CD4-positive, alpha-beta T cell treated with Interferon alpha-2 for 1 hour (primary cell): ENCODE measurements at places on chromosomes 11 and 22.

DNA sequence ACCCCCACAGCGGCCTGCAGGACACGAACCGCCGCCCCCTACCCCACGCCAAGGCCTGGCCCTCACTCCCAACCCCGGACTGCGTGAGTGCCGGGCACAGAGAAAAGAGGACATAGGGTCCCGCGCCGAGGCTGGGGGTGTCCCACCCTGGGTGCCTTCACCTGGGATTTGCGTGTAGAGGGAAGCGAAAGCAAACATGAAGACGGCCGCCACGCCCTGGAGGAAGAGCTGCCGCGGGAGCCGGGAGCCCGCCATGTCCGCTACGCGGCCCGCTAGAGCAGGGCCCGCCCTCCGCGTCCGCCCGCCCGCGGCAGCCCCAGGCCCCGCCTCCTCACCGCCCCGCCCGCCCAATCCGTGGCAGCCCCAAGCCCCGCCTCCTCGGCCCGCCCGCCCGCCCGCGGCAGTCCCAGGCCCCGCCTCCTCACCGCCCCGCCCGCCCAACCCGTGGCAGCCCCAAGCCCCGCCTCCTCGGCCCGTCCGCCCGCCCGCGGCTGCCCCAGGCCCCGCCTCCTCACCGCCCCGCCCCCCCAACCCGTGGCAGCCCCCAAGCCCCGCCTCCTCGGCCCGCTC lies at the start of gene LMF2:
TSS of gene LMF2 (minus strand) at position 282 of the 570 bp plus-strand sequence. CDS start at position 255, 27 bp downstream.
- DNase-seq, result peak; percentile 92

DNA sequence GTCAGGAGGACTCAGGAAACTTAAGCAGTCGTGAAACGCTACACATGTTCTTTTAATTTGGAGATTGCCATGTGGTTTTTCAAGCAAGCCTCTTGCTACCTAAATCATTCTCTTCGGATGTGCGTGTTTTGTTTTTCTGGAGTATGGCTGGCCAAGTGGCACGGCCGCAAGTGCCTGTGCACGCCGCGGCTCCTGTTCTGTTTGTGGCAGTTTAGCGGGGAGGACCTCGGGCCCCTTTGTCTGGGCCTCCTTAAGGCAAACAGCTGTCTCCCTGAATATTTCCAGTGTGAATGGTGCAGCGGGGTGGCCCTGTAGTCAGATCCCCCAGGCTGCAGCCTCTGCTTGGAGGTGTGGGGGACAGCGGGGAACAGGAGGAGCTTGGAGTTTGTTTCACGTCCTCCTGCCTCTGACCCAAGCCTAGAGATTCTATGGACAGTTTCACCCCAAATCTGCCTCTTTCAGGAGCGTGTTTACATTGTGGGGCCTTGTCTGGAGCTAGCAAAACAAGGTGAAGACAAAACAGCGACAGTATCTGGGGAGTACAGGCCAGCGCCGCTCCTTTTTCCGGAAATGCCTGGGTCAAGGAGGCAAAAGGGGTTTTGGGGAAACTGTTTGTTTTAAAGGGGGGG lies 1.3 kb downstream of the LRP5 start:
- DNase-seq, result no peak

- no peak for DNase-seq
Observed at GRCh38 chr22:30829901-30830550, 135.4 kb downstream of the OSBP2 start.

DNA sequence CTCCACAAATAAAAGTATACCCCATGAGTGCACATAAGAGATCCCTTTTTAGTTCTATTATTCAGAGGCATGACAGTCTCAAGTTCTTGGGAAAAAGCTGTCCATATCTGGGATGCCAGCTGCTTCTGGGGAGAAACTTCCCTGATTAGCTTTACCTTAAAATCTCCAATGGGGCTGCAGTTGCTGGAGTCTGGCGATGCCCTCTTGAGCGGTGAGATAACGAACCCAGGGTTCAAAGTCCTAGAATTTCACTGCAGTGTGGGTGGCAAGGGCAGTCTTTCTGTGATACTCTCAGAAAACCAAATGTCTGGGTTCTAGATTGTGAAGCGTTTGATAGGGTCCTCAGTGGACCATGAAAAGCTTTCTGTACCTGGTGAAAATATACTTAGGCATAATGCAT lies 7.4 kb upstream of the PRR33 start:
- no peak for DNase-seq

GRCh38 chr11:80593648-80594374 lies 1153.0 kb upstream of the TENM4 start:
- no peak for DNase-seq

- no peak for DNase-seq
Observed at GRCh38 chr11:78217650-78218541, 29.2 kb downstream of the USP35 start.

- peak; percentile 50 for DNase-seq
Observed at GRCh38 chr11:82906236-82906635, 4.7 kb downstream of the DDIAS start.

GRCh38 chr11:130434521-130435223 lies 6.3 kb upstream of the ADAMTS8 start:
- peak; percentile 67 for DNase-seq

DNA sequence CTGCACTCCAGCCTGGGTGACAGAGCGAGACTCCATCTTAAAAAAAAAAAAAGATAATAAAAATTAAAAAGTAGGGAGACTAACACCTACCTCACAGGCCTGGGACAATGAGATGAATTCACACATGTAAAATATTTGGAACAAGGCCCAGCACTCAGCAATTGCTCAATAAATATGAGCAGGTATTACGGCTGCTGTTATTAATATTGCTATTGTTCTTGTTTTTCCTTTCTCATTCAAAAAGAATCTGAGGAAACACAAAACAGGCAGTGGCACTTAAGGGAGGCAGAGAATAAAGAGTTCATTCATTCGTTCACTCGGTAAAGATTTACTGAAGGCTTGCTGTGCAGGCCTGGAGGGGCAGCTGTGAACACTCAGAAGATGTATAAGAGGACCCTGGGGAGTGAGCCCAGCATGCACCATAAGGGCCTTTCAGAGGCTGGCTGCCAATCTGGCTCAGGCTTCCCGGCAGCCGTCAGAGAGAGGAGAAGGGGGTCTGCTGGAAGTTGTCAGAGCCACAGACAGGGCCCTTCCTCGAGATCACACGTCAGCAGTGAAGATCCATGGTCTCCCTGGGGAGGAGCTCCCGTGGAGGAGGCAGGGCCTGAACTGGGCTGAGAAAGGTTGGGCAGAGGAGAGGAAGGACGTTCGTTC lies 51.6 kb upstream of the TCF20 start:
- DNase-seq, result no peak

DNA sequence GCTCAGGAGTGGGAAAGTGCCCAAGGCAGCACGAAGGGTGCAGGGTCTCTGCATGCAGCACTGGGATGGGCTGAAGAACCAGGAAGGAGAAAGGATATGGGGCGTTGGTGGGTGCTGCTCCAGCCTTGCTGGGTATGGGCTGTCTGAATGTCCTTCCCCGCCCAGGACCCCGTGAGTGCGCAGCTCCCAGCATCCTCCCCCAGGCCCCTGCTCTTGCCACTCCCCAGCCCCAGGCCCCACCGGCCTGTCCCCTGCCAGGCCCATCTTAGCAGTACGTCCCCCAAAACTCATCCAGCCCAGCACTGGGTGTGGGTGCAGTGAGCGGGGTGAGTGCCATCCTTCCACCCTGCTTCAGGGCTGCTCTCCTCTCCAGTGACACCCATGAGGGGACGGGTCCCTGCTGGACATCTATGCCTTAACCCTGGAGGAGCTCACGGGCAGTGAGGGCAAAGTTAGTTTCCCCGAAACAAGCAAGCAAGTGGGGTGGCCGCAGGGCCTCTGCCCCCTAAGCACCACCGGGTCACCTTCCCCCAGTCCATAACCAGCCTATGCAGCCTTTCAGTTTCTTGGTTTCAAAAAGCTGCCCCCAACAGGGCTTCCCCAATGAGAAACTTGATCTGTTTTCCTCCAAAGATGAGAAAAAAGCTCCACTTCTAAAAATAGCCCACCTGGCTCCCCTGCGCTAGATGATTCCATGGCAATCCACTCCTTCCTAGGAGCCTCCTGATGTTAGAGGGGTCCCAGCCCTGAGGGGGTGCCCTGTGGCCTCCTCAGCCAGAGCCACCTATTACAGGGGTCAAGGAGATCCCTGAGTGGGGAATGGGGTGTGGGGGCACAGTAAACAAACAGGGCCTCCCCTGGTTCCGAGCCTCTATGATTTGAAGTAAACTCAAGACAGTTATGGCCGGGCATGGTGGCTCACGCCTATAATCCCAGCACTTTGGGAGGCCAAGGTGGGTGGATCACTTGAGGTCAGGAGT lies 103.8 kb downstream of the MORC2 start:
- DNase-seq, result no peak

GRCh38 chr11:24747275-24748251 lies 250.7 kb downstream of the LUZP2 start:
- no peak for DNase-seq
